ENCODE measurements at places on chromosomes 3 and 15.

DNA sequence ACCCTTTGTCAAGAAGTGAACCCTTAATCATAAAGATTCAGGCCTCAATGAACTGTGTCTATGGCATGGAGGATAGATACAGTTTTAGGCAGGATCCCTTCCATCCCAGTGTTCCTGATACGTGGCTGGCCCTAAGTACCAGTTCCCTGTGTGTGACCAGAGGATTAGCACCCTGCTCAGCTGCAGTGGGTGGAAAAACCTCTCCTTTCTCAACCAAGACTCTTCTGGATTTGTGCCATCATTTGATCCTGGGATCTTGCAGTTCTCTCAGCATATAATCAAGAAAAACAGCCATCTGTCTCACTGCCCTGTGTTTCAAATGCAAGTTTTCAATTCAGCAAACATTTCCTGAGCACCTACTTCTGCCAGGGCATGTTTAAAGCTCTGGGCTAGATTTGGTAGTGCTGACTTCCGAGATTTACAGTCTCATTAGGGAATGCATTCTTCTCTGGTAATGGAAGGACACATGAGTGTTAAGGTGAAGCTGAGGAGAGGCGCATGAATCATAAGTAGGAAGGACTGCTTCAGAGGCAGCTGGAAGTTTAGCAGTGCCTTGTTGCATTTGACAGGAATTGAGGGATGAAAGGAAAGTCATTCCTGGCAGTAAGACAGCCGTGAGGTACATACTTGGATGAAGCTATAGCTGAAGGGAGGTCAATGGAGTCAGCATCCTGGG, 388.3 kb downstream of the MFSD1 start:
- DNase-seq = no peak

DNA sequence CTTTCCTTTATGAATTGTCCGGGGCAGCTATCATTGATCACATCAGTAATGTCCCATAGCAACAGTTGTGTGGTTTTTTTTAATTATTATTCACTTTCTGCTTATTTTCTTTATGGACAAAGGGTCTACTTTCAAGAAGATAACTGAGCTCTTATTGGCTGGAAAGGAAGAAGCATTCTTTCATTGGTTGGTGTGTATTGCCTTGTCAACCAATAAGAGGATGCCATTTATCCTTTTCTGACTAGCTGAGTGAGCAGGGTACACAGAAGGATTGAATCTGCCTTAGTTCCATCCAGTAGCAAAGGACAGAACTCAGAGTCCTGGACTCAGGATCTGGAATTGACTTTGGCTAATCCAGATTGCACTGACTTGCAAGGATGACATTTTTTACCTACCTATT, 13.2 kb upstream of the AEN start:
- DNase-seq = no peak

GRCh38 chr3:11093823-11094340, 60.4 kb upstream of the HRH1 start:
- no peak for DNase-seq

DNA sequence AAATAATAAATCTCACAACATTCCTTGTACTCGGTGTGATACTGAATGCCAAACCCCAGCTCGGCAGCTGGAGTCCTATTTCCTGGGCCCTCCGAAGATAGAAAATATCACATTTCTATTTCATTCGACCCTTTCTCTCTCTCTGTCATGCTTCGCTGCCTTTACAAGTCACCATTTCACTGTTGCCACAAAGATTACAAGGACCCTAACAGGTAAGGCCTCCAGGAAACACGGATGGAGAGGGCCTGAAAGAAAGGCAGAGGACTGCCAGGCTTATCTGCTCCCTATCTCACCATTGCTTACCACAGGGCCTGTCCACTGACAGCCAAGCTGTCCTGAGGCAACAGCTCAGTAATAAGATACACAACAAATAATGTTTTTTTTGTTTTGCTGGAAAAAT, 376.5 kb downstream of the MECOM start:
- no peak for DNase-seq

DNA sequence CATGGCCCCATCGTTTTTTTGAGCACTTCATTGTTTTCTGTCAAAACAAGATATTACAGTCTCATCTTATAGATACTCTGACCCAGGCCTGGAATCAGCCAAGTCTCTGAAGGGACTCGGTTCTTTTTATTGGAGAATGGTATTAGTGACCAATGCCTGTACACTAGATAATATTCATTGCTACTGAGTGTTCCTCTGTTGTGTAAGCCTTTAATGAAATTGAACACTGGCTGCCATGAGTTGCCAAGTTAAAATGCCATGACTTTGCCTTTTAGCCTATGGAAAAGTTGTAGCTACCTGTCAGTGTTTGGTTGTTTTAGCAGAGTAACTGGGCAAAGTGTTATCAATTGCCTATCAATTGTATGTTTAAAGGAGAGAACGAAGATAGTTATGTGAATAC, 134.0 kb downstream of the AKAP13 start:
- no peak for DNase-seq

DNA sequence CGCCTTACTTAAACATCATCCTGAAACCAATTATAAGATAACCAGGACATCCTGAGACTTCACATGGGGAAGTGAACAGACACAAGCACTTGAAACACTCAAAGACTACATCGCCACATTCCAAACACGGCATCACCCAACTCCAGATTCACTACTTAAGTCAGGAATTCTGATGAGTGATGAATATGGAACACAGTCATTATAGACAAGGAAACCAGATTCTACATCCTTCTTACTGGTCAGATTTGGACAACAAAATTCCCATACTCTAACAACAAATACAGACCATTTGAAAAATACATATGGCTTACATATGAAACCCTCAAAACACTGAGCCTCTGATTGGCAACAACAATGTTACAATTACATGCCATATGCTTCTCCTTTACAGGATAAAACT, 13.1 kb upstream of the RBSN start:
- no peak for DNase-seq

GRCh38 chr3:185387646-185388045, 24.7 kb downstream of the MAP3K13 start:
- DNase-seq = no peak

- DNase-seq = no peak
Observed at GRCh38 chr3:46349484-46350261, 4.2 kb upstream of the CCR2 start.

DNA sequence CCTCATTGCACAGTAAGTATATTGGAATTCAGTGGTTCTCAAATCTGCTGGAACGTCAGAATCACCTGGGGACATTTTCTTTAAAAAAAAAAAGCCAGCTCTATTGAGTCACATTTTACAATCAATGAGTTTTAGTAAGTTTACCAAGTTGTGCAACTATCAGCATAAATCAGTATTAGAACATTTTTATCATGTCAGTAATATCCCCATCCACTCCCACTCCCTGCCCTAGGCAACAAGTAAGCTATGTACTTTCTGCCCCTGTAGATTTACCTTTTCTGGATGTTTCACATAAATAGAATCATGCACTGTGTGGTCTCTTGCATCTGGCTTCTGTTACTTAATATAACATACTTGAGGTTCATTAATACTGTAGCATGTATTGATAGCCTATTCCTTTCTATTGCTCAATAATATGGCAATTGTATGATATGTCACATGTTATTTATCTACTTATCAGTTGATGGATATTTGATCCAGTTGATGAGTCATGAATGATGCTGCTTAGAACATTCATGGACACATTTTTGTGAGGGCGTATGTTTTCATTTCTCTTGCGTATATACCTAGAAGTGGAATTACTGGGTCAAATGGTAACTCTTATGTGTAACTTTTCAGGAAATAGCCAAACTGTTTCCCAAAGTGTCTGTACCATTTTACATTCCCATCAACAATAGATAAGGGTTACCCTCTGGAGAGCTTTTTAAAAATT, 180.5 kb downstream of the THSD4 start:
- DNase-seq = no peak

DNA sequence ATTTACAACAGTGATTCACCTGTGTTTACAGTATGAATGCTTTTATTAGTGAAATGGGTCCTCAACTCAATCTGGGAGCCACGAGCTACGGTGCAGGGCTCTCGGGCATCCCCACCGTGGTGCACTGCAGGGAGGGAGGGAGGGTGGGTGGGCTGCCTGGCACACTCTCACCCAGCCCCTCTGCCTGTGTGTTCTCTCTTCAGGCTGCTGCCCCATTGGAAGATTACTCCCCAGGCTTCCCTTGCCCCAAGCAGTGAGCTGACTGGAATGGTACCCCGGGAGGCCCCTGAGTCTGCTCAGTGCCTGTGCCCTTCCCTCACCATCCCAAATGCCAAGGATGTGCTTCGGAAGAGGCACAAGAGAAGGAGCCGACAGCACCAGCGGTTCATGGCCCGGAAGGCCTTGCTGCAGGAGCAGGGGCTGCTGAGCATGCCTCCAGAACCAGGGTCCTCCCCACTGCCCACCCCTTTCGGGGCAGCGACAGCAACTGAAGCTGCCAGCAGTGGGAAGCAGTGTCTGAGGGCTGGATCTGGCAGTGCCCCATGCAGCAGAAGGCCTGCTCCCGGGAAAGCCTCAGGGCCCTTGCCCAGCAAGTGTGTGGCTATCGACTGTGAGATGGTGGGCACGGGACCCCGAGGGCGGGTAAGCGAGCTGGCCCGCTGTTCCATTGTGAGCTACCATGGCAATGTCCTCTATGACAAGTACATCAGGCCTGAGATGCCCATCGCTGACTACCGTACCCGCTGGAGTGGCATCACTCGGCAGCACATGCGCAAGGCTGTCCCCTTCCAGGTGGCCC, 5.0 kb downstream of the AEN start:
- DNase-seq = no peak

- no peak for DNase-seq
Observed at GRCh38 chr3:196486263-196486662, 17.3 kb downstream of the RNF168 start.

GRCh38 chr3:110101361-110101760, 764.0 kb upstream of the DPPA4 start:
- DNase-seq = no peak

DNA sequence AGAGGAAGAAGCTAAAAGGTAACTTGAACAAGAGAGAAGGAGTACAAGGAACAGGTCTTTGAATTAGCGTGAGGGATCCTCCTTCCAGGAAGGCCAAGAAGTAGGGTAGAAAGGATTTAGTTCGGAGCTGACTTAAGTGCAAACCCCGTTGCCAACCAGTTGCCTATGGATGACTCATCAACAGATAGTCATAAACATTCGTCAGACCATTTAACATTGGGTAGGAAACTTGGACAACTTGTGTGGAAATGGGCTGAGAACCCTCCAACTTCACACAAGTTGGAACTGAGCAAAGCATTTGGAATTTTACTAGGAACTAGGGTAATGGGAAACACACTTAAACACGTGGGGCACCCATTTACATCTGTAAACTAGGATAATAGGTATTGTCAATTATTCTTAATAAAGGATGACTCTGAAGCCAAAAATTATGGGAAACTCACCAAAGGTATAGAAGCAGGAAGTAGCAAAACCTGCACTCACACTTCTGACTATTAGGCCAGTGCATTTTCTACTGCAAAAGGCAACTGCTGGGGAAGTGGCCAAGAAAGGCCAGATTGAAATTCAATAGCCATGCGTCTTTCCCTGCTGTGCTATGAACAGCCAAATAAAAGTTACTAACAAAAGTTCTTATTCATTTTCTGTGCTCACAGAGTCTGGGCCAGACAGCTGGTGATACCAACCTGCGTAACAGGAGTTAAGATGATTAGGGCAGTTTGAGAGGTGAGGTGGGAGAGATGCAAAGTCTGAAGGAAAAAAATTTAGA, 174.5 kb upstream of the TMC3 start:
- no peak for DNase-seq

DNA sequence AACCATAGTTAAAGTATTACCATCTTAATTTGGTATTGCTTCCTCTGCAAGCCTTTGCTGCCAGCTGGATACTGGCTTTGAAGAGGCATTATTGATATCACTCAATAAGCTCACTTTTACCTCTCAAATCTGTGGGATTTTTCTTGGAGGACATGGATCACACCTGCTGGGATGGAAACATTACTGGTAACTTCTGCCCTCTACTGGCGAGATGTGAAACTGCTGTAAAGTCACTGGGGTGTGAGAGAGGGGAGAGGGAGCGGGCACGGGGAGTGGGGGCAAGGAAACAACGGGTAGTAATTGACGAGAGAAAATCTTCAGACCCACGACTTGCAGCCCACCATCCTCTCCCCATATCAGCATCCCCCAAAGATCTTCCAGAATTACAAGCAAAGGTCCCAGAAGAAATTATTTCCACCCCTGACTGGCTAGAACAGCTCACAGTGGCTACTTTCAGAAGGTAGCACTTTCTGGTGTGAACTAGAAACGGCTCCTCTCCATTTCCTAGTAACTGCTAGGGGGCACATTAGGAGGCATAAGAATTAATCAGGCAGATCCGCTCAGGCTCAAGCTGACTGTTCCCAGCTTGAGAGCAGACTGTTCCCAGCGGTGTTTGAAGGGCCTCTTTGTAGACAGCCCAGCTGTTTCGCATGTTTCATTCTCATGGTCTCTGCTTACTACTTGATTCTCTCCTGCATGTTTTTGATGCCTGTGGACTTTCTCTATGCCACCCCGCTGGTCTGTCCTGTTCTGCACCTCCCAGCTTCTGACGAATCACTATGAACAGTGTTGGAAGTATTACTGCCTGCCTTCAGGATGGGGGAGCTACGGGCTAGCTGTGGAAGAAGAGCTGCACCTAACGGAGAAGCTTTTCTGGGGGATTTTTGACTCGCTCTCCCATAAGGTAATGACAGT, 230.4 kb upstream of the CHRM5 start:
- DNase-seq = peak; percentile 28

DNA sequence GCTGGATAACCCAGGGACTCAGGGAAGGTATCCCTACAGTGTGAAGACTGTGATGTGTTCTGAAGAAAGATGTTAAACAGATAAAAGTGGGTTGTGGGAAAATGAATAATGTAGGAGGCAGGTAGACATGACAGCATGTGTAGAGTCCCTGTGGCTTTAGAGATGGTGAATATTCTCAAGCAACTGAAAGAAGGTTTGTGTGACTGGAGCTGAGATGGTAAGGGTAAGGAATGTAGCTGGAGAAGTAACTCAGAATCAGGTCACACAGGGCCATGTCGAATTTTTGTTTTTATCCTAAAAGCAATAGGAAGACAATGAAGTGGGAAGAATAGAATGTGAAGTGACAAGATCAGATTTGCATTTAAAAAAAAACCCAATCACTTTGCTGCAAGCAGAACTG, 53.7 kb upstream of the TRPC1 start:
- DNase-seq = no peak

DNA sequence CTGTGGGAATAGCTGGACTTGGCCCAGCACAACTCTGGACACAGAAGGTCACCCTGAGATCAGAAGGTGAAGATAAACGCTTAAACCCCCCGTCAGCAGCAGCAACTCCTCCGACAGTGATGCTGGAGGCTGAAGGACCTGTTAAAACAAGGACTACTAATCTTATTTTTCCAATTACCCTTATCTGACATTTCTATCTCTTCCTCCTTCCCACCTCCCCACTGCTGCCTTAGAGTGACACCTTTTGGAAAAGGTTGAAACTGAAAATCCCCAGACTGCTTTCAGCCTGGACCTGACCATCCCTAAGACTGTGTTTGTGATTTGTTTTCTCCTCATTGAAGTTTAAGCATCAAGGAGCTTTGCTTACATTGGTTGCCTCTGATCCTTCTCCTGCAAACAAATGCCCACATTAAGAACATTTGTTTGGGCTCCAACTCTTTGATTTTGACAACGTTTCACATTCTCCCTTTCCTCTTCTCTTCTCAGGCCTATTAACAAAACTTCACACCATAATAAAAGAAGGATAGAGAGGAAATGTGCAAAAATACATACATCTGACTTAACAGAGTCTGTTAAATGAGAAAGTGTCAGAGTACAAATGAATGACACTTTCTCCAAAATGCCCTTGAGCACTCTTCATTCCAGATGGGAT, 410.6 kb upstream of the WNT5A start:
- no peak for DNase-seq

- no peak for DNase-seq
Observed at GRCh38 chr3:175430983-175431773, 572.0 kb downstream of the NAALADL2 start.
